ENCODE measurements at places on chromosomes 7 and 10.

GRCh38 chr7:5348134-5349004 is 65.6 kb downstream of the SLC29A4 start:
- H3K4me3 ChIP-seq: no peak overlapping the region
- no peaks in the 10 kb centered on the region for H3K27me3 ChIP-seq
- H3K36me3 ChIP-seq: peaks cover 38% of the 10 kb centered on the region
- no peak overlapping the region for H3K27ac ChIP-seq

- DNase-seq: no peak
- peaks cover 6% of the 10 kb centered on the region for H3K27me3 ChIP-seq
- H3K27ac ChIP-seq: no peak overlapping the region
- H3K4me1 ChIP-seq: no peaks in the 10 kb centered on the region
Measured at GRCh38 chr10:129024046-129024445, 443.0 kb upstream of the MGMT start.

- H3K36me3 ChIP-seq: no peaks in the 10 kb centered on the region
- peaks cover 22% of the 10 kb centered on the region for H3K27me3 ChIP-seq
- H3K4me3 ChIP-seq: no peak overlapping the region
- H3K4me1 ChIP-seq: peaks cover 9% of the 10 kb centered on the region
Measured at GRCh38 chr7:44377681-44378421, 52.5 kb upstream of the CAMK2B start.

- no peaks in the 10 kb centered on the region for H3K4me1 ChIP-seq
- DNase-seq: no peak
- no peaks in the 10 kb centered on the region for H3K27me3 ChIP-seq
- H3K27ac ChIP-seq: no peak overlapping the region
- H3K36me3 ChIP-seq: no peaks in the 10 kb centered on the region
Measured at GRCh38 chr10:122352817-122353525, 21.5 kb upstream of the PLEKHA1 start.

DNA sequence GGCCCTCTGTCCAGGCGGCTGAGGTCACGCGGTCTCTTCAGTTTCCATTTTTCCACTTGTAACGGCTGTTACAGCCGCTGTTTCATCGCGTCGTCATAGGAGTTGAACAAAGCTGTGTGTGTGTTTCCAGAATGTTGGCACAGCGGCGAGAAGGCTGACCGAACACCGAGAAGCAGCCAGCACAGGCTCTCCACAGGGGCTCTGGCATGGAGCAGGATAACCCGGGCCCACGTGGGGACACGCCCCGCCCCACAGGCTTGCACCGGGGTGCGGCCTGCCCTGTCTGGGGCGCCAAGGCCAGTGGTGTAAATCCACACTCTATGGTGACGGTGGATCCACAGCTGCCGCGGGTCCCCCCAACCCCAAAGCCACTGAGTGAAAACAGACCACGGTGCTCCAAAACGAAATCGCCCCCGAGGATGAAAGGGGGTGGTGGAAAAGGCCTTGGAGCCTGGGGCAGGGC is 448.2 kb downstream of the DNAJB6 start:
- H3K27me3 ChIP-seq: no peaks in the 10 kb centered on the region
- no peaks in the 10 kb centered on the region for H3K36me3 ChIP-seq
- no peaks in the 10 kb centered on the region for H3K4me1 ChIP-seq
- no peak for DNase-seq
- H3K27ac ChIP-seq: no peak overlapping the region

DNA sequence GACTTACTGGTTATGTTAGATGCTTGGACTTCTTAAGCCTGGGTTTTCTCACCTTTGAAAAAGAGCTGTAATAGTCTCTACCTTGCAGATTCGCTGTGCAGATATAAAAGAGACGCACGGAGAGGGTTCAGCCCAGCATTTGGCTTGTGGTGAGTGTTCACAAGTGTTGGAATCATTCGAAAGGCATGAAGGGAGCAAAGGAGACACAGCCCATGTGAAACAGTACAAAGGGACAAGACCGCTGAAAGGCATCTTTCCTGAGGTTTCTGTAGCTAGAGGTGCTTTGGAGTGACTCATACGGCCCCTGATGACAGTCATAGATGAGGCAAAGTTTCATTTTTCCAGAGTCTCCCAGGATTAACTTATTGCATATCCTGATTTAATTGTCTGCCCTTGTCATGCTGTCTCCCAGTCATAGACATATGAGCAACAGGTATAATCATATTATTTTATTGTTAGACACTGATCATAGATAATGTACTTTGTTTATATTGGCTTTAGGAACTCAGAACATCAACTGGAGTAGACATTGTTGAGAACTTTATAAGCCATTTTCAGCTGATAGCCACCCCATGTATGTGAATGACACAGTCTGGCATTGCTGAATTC is 171.1 kb downstream of the ADRA2A start:
- no peak overlapping the region for H3K4me3 ChIP-seq
- no peaks in the 10 kb centered on the region for H3K4me1 ChIP-seq
- DNase-seq: no peak

DNA sequence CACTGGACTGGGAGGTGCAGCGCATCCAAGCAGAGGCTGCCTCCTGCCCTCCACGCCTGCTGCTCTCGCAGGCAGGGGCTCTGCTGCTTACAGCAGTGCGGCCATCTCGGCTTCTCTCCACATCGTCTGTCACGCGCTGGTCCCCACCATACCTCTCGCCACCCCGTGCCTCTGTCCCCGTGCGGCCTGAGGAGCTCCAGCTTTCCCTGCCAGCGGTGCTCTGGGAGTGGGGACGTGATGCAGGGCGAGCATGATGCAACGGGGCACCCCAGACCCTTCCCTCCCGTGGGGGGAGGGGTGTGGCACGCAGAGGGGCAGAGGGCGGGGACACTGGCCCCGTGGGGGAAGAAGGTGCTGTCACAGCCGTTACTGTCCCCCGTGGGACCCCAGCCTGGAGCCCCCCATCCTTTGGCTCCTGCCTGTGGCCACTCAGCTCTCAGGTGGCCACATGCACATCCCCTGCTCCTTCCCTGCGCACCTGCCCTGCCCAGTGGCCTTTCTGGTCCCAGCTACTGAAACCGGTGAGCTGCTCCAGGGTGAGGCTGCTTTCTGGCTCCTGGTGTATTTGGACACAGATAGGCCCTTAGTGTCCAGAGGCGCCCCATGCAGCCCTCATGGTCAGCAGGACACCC is 9.0 kb downstream of the GET4 start:
- DNase-seq: no peak
- H3K27me3 ChIP-seq: no peaks in the 10 kb centered on the region
- H3K27ac ChIP-seq: no peak overlapping the region
- H3K36me3 ChIP-seq: peaks cover 22% of the 10 kb centered on the region

DNA sequence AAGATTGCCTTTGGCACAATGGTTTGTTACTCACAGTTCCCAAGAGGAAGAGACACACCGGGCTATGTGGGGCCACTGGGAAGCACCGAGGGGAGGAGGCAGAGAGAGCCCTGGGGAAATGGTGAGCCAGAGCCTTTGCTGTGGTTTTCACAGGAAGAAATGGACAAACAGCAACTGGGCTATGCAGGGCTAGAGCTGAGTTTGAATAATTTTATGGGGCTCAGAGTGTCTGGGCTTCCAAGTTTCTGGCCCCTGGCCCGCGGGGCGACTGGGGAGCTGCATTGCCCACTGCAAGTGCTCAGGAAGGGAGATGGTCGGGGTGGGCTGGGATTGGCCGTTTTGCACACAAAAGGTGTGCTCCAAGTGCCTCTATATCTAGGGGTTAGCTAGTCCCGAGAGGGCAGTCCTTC is 92.6 kb downstream of the CHST15 start:
- H3K27me3 ChIP-seq: peaks cover under 1% of the 10 kb centered on the region
- no peak overlapping the region for H3K27ac ChIP-seq
- no peaks in the 10 kb centered on the region for H3K36me3 ChIP-seq
- DNase-seq: no peak
- H3K4me1 ChIP-seq: peaks cover 22% of the 10 kb centered on the region

Data from esophagus squamous epithelium (tissue), 5 donors.